GM23338 (cell line): ENCODE measurements at places on chromosomes 16 and 17. TPM values are rescaled to one million over a fixed set of nuclear protein-coding genes. Genes with fewer than 3 reads are reported as not detected.

KCTD19 gene
- total RNA-seq: 0.31 TPM in 1 of 2 replicates, not detected in the other

DHX40 gene
- 37.6 and 38.2 TPM in 2 replicates for total RNA-seq

SPATA32 gene
- not detected in 2 replicates for total RNA-seq

MINK1 gene
- 42.1 and 54.9 TPM in 2 replicates for total RNA-seq

SEZ6 gene
- total RNA-seq: 3.1 and 6.5 TPM in 2 replicates

GCGR gene
- total RNA-seq: 0.17 and 0.31 TPM in 2 replicates

KCNJ2 gene
- 1.6 and 4.4 TPM in 2 replicates for total RNA-seq

DNAJC7 gene
- total RNA-seq: 119 and 139 TPM in 2 replicates

KRTAP2-1 gene
- not detected in 2 replicates for total RNA-seq

NPIPA7 gene
- 7.3 and 11.7 TPM in 2 replicates for total RNA-seq

BCAR1 gene
- 121 and 140 TPM in 2 replicates for total RNA-seq

SULT1A3 gene
- 2.8 and 11.2 TPM in 2 replicates for total RNA-seq

IRX6 gene
- not detected in 2 replicates for total RNA-seq

NT5M gene
- total RNA-seq: 10.6 and 14.7 TPM in 2 replicates

SLC52A1 gene
- 0.63 and 1.3 TPM in 2 replicates for total RNA-seq

SALL1 gene
- 20.2 and 22.7 TPM in 2 replicates for total RNA-seq

NTN3 gene
- total RNA-seq: 1.7 and 3.0 TPM in 2 replicates

HSPB9 gene
- total RNA-seq: 0.52 TPM in 1 of 2 replicates, not detected in the other

TNFRSF17 gene
- not detected in 2 replicates for total RNA-seq

KCNJ16 gene
- total RNA-seq: not detected in 2 replicates

C17orf113 gene
- 1.8 and 2.1 TPM in 2 replicates for total RNA-seq
